ENCODE measurements at places on chromosomes 6 and 20.

GRCh38 chr6:50288881-50289280 is 239.2 kb upstream of the DEFB112 start:
- DNase-seq: no peak

GRCh38 chr6:26502626-26503025 is 2.5 kb downstream of the BTN1A1 start:
- DNase-seq: no peak

- DNase-seq: peak; percentile 34
Measured at GRCh38 chr6:86856379-86856778, 80.9 kb upstream of the HTR1E start.

DNA sequence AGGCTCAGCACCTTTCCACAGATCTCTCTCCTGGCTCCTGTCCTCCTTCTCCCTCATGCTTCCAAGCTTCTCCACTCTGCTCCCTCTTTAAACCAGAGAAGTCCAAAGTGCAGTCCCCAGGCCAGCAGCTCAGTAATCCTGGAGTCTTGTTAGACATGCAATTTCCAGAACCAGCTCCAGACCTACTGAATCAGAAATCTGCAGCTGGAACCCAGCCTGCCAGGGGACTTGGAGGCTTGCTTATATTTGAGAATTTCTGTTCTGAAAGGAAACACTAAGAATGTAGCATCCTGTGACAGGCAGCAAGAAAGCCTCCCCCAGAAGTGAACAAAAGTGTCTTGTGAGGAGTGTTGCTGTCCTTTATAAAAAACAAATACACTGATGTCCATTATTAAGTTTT is 438.1 kb downstream of the BCKDHB start:
- no peak for DNase-seq

GRCh38 chr20:7520361-7520760 is 419.9 kb downstream of the HAO1 start:
- DNase-seq: no peak

GRCh38 chr6:110547266-110547964 is 71.0 kb upstream of the SLC22A16 start:
- no peak for DNase-seq

GRCh38 chr6:148250975-148251685 is 91.5 kb upstream of the SASH1 start:
- DNase-seq: peak; percentile 9

DNA sequence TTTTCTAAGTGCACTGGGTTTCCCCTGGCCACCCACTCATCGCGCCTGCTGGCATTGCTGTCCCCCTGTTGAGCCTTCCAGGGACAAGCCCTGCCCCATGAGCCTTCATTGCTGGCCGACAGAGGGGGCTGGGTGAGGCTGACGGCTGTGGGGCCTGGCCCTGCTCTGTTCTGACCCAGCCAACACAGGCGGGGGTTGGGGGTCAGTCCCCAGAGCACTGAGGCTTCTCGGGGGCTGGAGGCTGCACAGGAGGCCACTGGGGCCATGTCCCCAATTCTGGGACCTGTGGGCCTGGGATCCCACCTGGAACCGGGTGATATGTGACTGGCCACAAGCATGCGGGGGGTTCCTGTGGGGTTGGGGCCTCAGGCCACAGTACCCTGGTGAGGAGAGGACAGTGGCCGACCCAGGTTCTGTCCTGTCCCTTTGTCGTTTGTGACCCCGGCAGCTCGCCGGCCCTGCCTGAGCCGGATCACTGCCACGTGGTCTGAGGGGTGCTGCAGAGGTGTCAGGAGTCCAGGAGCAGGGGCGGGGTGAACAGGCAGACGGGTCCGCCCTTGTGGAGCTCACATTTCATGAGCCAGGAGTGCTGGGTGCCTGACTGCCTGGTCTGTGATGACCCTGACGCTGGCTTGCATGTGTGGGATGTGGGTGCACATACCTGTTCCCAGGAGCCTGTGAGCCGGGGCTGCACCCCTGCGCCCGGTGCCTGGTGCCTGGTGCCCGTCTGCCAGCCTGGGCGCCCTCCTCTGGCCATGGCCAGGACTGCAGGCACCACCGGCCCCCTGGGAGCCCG is 2.1 kb upstream of the COL20A1 start:
- peak; percentile 35 for DNase-seq

DNA sequence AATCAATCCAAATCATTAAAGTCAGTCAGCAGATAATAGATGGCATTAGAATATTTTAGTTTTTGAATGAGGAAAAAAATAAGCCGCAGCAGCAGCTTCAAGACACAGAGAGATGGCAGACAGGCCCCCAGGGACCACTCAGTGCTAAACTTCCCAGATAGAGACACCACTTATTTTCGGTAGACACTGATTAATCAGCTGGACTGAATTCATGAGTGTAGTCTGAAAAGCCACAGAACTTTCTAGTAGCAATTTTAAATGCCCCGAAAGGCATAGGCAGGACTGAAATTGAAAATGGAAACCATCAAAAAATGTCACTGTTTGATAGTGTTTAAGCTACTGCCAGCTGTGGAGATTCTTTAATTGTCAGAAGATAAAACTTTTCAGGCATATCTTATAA is 3.1 kb upstream of the CLDN20 start:
- no peak for DNase-seq

DNA sequence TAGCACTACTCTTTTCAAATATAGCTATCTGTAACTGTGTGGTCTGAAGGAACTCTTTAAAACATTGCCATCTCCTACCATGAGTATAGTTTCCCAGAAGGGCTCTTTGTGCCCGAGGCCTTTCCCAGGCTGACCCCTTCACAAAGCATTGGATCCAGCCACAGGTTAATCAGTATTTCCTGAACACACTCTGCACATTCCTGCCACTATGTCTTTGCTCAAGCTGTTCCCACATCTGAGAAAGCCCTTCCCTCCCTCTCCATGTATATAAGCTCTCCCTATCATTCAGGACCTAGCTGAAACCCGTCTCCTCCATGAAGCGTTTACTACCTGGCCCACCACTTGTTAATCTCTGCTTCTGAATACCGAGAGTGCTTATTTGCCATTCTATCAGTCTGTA is 47.8 kb upstream of the PKHD1 start:
- no peak for DNase-seq

GRCh38 chr6:36130667-36131510 is 576 bp downstream of the MAPK13 start:
- no peak for DNase-seq

GRCh38 chr20:13333036-13333435 is 112.0 kb downstream of the ISM1 start:
- no peak for DNase-seq

DNA sequence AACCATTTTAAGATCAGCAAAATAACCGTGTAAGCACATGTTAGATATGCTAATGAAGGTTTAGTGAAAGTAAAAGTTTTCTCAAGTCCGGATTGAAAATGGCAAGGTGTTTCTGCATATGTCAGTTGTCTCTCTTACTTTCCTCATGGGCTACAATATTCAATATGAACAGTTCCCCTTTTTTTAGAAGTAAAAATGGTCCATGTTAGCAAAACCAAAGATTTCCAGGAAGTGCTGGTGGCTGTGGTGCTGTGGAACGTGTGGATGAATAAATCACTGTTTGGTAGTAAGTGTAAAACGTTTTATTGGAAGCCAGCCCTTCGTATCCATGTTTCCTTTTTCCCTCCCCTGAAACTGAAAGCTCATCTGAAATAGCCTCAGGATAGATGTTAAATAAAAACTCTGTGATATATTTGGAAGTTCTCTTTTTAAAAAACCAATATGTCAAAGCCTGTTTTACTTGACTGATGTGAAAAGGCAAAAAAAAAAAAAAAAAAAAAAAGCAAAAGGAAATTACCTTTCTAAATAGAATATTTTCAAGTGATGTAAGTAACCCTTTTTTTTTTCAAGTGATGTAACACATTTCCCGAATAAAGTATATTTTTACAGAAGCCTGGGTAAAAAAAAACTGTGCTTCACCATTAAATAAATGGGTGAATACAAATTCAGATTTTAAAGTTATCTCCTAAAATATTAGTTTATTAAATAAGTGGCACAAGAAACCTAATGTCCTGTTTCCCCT is 41.9 kb downstream of the PLEKHG1 start:
- no peak for DNase-seq

- DNase-seq: no peak
Measured at GRCh38 chr20:5170341-5170740, 43.5 kb downstream of the CDS2 start.

DNA sequence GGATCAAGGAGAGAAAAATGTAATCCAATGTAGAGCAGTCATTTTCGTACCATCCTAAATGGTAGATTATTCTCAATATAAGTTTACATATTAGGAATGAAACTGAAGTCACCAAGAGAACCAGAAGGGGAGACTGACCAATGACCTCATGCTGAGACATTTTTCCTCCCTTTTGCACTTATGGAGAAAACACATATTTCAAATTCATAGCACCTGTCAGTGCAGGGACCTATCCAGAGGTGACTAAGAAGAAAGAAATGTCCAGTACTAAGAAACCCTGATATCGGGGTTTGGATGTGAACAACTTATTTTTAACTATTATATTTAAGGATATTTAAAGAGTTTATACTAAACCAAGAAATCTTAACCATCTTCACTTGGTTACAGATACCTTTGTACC is 16.6 kb upstream of the LYRM2 start:
- no peak for DNase-seq

- DNase-seq: no peak
Measured at GRCh38 chr20:839015-839414, 5.5 kb downstream of the FAM110A start.

GRCh38 chr20:871948-872347 is 38.4 kb downstream of the FAM110A start:
- DNase-seq: no peak

GRCh38 chr6:150680510-150680909 is 80.8 kb downstream of the PLEKHG1 start:
- no peak for DNase-seq

GRCh38 chr6:10156875-10157274 is 258.0 kb downstream of the TFAP2A start:
- no peak for DNase-seq

DNA sequence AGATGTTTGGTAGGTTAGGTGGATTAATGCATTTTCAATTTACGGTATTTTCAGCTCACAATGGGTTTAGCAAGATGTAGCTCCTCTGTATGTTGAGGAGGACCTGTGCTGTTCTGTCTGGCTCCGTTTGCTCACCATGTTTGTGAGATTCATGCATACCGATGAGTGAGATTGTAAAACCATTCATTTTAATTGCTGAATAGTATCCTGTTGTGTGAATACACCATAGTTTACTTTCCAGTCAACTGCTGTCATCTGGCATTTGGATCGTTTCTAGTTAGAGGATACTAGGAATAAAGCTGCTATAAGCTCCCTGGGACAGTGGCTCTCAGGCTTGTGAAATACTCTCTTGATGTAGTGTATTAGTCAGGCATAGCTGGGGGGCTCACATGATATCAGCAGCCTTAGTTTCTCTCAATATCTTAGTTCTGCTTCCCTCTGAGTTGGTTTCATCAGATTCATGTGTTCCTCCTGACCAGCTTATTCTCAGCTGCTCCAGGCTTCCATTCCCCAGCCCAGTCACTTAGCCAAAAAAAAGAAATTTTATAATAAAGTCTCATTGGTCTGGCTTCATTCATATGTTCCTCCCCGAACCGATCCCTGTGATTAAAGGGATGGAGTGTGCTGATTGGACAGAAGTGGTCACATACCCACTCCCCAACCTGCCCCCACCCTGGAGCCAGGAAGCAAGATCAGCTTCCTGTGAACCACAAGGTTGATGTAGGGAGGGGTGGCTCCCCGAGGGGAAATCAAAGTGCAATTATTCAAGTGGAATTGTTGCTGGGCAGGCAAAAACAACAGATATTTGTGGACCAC is 10.9 kb upstream of the B4GALT5 start:
- no peak for DNase-seq

DNA sequence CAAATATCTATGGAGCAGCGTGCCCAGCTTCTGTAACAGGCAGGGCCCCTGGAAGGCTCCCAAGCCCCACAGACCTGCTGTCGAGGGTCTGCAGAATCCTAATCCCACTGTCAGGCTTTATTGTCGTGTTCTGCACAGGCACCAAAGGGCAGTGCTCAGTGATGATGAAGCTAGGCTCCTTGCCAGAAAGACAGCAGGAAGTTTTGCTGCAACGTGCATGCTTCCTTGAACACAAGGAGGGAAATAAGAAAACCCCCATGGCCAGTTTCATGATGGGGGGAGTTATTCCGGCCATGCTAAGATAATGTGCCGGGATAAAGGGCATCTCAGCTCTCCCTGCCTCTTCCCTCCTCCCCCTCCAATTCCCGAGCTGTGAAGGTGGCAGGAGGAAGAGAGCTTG is 109.4 kb upstream of the KCNG1 start:
- DNase-seq: no peak

GRCh38 chr6:15995493-15995892 is 133.4 kb upstream of the MYLIP start:
- DNase-seq: peak; percentile 75

- DNase-seq: no peak
Measured at GRCh38 chr6:135583256-135583761, 85.8 kb upstream of the AHI1 start.

DNA sequence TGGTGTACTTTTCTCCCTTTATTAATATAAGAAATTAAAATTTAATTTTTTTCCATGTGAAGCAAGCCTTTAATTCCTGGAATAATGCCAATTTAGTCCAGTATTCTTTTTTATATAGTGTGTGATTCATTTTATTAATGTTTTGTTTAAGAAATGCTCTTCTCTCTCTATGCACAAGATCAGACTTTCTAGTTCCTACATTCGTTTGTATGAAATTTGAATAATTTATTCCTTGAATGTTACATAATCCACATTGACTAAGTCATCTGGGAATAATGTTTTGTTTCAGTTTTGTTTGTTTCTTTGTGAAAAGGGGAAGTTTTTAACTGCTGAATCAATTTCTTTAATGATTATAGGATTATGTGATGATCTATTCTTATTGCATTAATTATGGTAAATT is 181.4 kb upstream of the ID4 start:
- DNase-seq: no peak

GRCh38 chr6:93358435-93358834 is 60.9 kb downstream of the EPHA7 start:
- no peak for DNase-seq

GRCh38 chr6:31356216-31356945 is 598 bp downstream of the HLA-B start:
- no peak for DNase-seq

GRCh38 chr6:141421378-141421777 is 711.3 kb upstream of the GJE1 start:
- DNase-seq: no peak

GRCh38 chr6:146361128-146361924 is 182.3 kb upstream of the RAB32 start:
- peak; percentile 78 for DNase-seq

DNA sequence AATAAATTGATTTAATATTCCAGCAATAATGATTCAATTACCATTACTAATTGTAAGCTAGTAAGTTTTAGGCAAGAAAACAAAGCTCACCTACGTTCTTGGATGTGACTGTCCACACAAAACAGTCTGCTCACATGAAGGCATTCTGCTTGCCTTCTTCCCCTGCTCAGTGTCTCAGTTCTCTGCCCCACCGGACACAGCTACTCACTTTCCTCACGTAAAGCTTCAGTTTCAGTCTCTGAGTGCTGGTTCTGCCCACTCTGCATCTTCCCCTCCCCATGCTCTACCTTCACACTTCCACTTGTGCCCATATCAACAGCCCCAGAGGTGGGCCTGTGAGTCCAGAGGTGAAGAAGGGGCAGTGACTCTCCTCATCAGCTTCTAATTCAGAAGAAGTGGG is 73.9 kb upstream of the C6orf118 start:
- DNase-seq: no peak

- no peak for DNase-seq
Measured at GRCh38 chr20:6908673-6909072, 141.2 kb downstream of the BMP2 start.
